Gastroesophageal sphincter (tissue), 4 donors: ENCODE measurements at places on chromosomes 5 and 9.

DNA sequence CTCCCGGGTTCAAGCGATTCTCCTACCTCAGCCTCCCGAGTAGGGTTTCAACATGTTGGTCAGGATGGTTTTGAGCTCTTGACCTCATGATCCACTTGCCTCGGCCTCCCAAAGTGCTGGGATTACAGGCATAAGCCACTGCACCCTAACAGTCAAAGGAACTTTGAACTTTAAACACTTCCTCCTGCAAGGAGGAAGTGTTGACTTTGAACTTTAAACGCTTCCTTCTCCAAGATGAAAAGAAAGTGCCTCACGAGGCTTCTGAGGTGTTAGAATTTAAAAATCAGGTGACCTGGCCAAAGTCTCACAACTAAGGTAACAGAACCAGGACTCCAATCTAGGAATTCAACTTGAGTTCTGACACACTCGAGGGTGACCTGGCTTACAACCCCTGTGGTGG, 150.9 kb downstream of the BRINP1 start:
- no peak for ATAC-seq

DNA sequence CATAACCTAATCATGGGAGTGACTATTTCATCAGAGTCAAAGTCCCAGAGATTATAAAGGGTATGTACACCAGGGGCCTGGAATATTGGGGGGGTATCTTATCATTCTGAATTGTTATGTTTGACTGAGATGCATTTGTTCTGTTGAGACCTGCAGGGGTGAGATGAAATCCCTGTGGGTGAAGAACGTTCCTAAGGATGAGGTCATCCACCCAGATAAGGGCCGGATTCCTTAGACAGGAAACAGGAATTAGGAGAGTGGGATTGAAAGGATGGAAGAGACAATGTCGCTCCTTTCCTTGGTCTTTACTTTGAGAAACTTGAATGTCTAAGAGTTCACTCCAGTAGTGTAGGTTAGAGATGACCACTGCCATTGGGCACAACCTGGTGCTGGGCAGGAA, 54.7 kb downstream of the GAS1 start:
- ATAC-seq = no peak

DNA sequence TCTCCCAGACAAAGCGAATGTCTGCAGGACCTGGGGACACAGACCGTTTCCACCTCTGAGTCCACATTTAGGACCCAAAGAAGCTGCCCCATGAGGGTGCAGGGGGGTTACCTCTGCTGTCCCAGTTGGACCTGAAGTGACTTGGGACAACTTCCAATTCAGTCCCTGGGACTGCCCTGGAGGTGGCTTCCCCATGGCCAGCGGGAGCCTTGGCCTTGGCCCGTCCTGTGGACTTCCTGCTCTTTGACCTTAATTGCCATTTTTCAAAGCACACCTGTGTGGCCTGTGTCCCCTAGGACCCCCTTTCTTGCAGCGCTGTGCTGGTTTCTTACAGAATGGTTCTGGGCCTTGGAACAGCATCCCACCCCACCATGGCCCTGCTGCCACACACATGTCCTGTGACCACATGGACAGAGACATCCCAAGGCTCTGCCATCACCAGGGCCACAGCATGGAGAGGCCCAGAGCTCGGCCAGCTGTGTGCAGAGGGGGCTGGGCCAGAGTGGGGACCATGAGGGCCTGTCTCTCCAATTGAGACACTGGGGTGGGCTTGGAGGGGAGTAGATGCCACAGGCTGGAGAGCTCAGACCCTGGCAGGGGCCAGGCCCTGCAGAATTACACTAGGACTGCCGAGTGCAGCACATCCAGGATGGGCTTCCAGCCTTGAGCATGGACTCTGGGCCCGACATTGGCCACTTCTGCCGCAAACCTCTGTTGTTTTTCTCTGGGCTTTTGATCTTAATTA, 45.8 kb downstream of the SECISBP2 start:
- ATAC-seq = no peak

GRCh38 chr9:2039294-2040180, 24.4 kb downstream of the SMARCA2 start:
- no peak for ATAC-seq

GRCh38 chr9:135255033-135255840, 167.8 kb downstream of the OLFM1 start:
- ATAC-seq = no peak

GRCh38 chr9:6449086-6449485, 36.1 kb downstream of the UHRF2 start:
- no peak for ATAC-seq

DNA sequence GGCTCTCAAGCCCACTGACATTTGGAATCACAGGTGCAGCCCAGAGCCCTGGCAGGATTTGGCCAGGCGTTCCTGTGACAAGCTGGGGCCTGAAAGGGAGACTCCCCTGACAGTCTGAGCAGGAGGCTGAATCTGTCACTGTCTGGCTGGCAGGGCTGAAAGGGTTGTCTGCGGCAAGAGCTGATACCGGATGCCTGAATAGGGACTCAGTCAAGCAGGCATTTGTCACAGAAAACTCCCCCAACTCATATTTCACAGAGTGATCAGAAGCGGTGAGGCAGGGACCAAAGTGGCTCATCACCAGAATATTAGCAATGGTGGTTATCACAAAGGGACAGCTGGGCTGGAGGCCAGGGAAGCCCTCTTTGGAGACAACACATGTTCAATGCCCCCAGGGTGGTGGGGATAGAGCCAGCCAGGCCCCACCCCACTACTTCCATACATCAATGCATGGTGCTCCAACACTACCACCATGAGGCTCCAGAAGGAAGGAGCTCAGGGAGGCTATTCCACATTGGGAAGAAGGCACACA, 295.5 kb downstream of the DTWD2 start:
- ATAC-seq = no peak

DNA sequence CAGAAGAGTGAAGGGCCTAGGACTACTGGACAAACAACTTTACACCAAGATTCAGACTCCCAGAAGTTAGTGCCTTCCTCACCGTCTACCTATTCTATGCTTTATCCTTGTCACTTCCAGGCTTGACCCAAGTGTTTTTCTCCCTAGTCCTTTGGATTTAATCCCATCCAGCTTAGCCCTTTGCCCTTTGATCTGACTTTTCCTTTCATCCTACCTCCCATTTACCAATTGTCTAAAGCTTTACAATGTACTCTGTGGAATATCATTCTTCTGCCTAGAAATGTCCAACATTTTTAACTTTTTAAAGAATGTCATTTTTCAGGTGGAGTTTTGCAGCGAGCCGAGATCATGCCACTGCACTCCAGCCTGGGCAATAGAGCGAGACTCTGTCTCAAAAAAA, 292.1 kb downstream of the EPB41L4A start:
- ATAC-seq = no peak

GRCh38 chr5:102762095-102762534, 7.0 kb downstream of the PAM start:
- no peak for ATAC-seq

GRCh38 chr5:169647566-169647965, 10.5 kb downstream of the DOCK2 start:
- ATAC-seq = no peak

DNA sequence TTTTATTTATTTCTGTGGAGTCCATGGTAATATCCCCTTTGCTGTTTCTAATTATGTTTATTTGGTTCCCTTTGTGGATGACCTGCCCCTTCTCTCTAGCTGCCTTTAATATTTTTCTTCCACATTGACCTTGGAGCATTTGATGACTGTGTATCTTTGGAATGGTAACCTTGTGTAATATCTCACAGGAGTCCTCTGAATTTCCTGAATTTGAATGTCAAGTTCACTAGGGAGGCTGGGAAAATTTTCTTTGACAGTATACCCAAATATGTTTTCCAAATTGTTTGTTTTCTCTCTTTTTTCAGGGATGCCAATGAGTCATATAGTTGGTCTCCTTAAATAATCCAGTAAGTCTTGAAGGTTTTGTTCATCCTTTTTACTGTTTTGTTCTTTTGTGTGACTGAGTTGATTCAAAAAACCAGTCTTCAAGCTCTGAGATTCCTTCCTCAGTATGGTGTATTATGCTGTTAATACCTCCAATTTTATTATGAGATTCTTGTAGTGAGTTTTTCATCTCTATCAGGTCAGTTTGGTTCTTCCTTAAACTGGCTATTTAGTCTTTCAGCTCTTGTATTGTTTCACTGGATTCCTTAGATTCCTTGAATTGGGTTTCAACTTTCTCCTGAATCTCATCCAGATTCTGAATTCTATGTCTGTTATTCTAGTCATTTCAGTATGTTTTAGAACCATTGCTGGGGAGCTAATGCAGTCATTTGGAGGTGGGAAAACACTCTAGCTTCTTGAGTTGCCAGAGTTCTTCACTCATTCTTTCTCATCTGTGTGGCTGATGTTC, 349.0 kb upstream of the TARS1 start:
- no peak for ATAC-seq

DNA sequence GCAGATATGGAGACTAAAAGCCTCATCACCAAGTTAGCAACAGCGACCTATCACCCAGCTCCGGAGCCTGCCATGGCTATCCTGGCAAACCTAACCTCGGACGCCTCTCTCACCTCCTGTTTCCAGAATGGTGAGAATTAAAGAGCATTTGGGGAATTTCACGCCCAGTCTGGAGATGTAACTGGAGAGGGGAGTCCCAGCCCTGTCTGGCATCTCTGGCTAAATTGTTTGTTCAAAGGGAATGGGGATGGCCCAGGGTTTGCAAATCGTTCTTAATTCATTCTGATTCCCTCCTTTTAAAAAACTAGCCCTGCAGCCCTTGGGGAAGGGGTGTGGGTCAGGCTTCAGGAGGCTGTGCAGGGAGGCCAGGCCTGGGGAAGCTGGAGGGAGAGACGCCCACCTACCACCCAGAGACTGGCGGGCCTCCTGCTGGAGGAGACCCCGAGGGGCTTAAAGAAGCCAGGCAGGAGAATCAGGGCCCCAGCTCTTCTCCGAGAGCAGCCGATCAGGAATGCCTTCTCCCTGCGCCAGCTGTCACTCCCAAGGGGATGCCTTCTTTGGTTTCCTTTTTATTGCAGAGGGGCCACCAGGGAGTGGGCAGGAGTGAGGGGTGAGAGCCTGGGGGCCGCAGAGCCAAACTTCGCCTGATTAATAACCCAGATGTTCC, 964 bp upstream of the COL5A1 start:
- no peak for ATAC-seq

- ATAC-seq = no peak
These were observed 121.5 kb upstream of the SNX2 start for GRCh38 chr5:122653087-122654017.

GRCh38 chr9:112162621-112163413, 12.3 kb downstream of the SUSD1 start:
- no peak for ATAC-seq

DNA sequence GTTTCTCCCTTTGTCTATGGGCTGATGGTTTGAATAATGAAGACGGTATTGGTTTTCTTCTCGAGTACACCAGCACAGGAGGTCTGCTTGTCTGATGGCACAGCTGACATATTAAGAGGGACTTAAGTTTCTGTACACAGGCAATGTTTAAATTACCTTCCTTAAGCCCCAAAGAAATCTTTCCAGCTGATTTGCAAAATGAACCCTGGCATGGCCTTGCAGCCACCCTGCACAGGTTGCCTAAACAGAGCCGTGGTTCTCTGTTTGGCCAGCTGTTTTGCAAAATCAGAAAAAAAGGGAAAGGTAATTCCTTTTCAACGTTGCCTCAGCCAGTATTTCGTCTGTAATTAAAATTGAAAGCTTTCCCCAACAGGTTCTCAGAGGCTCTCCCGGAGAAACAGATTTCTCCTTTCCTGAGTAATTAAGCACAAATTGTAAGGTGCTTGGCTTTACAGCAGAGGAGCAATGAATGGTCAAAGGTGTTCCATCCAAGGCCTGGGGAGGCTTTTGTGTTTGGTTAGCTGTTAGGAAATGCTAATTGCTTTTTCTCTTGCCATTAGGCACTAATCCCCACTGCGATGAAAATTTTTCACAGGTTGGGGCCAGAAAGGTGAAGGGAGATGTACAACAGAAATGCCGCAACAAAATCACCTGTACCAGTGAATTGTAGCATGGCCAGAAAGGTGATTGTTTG, 138.9 kb downstream of the RASEF start:
- ATAC-seq = no peak

DNA sequence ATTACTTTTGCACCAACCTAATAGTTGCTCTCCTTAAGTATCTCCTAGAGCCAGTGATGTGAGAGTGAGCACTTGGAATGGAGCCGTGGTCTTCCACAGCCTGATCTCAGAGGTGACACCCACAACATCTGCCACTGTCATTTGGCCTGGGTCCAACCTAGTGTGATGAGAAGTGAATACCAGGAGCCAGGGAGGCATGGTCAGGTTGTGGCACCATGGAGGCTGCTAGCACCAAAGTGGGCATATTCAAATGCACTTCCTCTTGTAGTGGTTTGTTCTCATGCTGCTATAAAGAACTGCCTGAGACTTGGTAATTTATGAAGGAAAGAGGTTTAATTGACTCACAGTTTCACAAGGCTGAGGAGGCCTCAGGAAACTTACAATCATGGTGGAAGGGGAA, 22.6 kb upstream of the CEP72 start:
- no peak for ATAC-seq

- no peak for ATAC-seq
These were observed 354.0 kb upstream of the CLINT1 start for GRCh38 chr5:158212917-158213316.

DNA sequence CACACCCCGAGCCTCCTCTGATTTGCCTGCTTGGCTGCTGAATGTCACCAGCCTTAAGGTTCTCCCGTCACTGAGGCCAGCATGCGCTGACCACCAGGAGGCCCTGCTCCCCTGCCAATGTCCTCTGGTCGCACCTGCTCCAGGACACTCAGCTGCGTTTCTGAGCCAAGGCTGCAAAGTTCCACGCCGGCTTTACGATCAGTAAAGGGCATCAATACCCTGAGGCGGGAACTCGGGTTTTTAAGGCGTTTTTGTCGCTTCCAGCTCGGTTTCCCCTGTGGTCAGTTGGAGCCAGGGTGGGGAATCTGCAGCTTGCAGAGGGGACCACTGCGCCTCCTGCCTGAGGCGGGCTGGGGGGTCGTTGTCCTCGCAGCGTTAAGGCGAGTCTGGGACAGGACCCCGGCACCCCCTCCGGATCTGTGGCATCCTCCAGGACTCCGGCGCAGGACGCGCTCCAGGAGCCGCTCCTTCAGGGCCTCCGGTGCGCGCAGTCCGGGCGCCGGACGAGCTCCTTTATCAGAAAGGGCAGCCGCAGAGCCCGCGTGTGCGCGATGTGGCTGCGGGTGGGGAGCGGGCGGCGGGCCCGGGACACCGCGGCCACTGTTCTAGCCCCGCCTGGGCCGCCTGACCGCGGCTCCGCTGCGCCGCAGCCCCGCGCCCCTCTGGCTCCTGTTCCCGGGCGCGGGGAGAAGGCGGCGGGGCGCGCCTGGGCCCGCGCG, 24.1 kb upstream of the FLT4 start:
- no peak for ATAC-seq
